Kidney glomerular epithelial cell (primary cell): ENCODE measurements at places on chromosomes 1 and 21.

DNA sequence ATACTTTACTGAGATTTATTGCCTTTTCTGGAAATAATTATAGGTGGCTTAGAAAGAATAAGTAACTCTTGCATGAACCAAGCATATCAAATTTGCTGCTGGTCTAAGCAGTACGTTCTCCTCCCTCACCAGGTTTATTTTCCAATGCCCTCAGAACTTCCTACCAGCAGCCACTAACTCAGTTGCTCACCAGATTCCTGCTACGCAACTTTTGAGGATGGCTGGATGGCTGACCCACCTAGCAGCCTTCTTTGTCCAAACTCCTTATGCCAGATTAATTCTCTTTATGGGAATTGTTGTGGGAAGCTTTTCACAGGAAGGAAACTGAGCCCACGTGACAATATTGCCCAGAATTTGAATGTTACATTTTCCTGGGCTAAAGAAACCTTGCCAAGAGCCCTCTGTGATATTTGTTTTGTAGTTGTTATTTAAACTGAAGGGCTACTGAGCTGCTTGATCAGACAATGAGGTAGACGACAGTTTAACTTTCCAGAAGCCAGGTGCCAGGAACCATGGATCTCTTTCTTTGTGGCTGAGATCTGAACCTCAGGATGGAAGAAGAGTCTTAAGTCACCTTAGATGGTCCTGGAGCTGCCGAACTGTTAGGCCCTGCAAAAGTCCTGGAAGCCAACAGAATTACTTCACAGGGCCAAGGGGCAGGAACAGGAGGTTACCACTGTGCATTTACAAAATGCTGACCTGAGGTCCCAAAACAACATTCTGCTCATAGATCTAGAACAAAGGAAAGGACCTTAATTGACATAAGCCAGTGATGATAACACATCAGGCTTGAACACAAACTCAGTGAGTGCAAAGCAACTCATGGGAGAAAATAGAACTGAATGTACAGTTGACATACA is 85.5 kb upstream of the ATP1A1 start:
- no peak for DNase-seq

DNA sequence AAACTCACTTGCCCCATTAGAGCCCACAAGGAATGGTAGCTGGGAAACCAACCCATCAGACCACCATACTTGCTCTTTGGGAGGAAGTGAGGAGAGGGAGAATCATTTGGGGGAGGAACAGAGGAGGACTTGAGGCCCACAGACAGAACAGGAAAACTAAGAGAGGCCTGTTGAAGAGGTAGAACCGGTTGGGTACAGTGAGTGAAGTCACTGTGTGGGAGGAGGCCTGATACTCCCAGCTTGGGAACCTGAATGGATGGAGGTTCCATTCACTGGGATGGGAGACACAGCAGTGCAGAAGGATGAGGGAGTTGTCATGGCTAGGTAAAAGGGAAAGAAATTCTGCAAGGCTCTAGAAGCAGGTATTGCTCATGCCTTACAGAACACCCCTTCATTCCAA is 63.4 kb upstream of the PSEN2 start:
- DNase-seq = no peak

- DNase-seq = peak; percentile 39
Observed at GRCh38 chr1:74425676-74426075, 86.7 kb downstream of the LRRC53 start.

DNA sequence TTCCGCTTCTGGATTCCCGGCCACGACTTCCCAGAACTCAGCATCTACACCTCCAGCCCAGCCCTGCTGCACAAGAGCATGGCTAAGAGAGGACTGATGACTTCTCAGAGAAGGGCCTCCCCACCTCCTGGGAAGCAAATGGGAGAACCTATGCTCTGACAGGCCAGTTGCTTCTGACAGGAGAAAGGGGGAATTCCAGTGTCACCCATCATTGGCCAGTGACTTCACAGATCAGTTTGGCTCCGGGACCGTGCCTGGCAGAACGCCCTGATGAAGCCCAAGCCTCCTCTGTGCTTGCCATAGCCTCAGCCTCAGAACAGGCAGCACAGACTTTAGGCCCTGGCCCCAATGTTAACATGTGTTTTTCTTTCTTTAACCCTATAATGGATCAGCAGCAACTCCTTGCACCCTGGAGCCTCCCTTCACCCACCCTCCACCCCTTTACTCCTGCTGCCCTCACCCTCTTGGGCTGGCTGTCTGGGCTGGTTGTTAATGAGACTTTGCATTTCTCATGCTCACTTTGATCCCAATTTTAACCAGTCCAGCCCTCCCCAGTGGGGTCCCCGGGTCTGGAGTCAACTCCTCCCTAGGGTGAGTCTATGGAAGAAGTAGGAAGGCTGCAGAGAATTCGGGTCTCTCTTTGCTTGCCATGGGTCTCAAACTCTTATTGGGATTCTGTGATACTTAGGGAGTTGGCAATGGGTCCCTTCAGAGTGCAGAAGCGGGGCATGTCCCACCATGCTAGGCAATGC is 42.7 kb upstream of the SLC30A1 start:
- peak; percentile 54 for DNase-seq

DNA sequence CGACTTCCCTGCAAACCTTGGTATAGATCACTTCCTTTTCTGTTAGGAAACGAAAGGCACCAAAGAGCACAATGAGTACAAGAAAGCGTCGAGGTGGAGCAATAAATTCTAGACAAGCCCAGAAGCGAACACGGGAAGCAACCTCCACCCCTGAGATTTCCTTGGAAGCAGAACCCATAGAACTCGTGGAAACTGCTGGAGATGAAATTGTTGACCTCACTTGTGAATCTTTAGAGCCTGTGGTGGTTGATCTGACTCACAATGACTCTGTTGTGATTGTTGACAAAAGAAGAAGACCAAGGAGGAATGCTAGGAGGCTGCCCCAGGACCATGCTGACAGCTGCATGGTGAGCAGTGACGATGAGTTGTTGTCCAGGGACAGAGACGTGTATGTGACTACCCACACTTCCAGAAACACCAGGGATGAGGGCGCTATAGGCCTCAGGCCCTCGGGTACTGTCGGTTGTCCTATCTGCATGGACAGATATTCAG is 18.5 kb downstream of the FAM89A start:
- no peak for DNase-seq
